ENCODE measurements at places on chromosomes 6 and 20.

DNA sequence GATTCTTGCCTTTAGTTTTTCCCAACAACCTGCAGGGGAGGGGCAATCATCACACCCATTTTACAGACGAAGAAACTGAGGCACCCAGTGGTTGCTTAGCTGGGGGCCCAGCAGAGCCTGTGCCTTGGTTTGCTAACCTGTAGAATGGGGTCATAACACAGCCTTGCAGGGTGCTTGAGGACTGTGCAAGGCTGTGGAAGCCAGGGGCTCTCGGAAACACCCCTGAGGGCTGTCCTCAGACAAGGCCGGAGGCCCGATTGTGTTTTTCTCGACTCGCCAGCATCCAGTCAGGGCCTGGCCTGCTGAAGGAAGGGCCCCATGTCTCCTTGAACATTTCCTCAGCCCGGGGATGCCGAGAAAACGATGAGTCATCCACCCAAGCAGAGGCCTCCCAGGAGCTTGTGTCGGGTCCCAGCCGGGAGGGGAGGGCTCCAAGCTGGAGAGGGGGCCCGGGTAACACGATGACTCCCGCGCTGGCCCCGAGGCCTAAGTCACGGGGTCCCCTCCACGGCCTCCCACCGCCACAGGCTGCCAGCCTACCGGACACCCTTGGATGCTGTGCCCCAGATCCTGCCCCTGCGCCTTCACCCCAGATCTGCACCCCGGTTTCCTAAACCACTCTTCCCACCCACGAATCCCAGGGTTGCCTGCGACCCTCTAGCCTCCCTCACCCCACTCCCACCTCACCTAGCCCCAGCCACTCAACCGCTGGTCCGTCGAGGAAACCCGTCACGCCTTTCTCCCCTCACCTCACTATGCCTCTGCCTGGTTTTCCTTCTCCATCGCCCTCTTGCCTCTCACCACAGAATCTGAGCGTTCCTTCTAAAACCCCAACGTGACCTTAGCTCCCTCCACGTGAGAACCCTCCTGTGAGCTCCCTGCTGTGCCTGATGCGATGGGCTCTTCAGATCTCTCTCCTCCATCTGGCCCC, 10.6 kb downstream of the NOL4L start:
- peak; percentile 93 for DNase-seq

DNA sequence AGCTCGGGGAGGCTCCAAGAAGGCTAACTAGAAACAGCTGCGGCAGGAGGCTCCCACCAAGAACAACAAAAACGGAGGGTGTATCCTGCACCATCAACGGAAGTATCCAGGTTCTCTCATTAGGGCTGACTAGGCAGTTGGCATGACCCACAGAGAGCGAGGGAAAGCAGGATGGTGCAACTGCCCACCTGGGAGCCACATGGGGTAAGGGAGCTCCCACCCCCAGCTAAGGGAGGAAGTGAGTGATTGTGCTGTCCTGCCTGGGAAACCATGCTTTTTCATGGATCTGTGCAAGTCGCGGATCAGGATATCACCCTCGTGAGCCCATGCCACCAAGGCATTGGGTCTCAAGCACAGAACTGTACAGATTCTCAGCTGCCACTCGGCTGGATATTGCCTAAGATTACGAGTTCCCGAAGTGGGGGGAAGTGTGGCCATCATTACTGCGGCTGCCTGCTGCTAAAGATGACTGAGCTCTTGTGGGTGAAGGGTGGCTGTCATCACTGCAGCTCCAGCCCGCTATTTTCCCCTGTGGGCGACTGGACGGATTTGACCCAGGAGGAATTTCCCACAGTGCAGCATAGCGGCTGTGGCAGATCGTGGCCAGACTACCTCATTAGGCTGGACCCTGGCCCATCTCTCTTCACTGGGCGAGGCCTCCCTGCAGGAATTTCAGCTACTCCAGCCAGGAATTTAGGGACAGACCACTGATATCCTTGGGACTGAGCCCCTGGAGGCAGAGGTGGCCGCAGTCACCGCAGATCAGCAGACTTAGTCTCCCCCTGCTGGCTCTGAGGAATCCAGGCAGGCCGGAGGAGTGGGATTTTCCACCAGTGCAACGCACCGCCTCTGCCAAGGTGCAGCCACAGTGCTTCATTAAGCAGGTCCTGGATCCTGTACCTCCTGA, 515.7 kb downstream of the FRK start:
- no peak for DNase-seq

- DNase-seq = no peak
Observed at GRCh38 chr6:132993738-132994137, 179.4 kb downstream of the RPS12 start.

DNA sequence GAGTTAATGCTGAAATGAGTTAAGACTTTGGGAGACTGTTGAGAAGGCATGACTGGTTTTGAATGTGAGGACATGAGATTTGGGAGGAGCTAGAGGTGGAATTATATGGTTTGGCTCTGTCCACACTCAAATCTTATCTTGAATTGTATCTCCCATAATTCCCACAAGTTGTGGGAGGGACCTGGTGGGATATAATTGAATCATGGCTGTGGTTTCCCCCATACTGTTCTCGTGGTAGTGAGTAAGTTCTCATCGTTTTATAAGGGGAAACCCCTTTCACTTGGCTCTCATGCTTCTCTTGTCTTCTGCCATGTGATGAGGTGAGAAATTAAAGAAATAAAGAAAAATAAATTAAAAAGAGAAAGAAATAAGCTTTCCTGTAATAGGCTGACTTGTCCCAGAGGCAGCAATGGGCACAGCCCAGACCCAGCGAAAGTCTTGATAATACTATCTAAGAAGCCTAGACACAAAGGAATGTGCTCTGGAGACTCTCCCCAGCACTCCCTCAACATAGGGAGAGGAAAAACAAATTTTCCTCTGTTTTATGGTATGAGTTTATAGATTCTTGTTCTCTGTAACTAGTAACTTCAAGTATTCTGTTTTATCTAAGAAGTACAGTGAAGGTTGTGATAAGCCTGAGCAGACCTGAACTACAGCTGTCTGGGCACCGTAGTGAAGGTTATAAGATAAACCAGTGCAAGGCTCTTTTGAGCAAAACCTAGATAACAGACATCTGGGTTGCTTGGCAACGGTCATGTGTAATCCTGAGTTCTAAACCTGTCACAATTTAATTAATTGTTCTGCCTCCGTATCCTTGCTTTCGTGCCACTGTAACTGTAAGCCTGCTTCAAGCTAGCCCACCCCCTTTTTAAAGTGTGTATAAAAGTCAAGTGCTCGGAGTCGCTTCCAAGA, 88.9 kb upstream of the ECI2 start:
- peak; percentile 48 for DNase-seq

GRCh38 chr6:127186889-127187288, 68.4 kb downstream of the RSPO3 start:
- peak; percentile 22 for DNase-seq

DNA sequence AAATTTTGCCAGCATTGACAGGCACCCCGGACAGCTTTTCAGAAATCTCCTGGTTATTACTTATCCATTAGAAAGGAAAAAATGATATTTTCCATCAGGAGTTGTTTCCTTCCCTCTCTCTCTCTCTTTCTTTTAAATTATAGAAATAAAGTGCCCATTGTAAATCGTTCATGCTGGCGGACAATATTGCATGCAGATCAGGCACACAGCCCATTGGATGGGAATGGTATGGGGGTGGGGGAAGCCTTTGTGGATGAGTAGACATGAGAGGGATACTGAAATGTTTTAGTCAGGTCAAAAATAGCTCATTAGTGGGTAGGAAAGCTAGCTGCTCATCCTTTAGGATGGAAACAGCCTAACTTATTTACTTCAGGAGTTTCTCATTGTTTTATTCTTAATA, 764.9 kb upstream of the MMS22L start:
- DNase-seq = no peak

- DNase-seq = no peak
Observed at GRCh38 chr20:62332989-62333819, 30.4 kb downstream of the ADRM1 start.

DNA sequence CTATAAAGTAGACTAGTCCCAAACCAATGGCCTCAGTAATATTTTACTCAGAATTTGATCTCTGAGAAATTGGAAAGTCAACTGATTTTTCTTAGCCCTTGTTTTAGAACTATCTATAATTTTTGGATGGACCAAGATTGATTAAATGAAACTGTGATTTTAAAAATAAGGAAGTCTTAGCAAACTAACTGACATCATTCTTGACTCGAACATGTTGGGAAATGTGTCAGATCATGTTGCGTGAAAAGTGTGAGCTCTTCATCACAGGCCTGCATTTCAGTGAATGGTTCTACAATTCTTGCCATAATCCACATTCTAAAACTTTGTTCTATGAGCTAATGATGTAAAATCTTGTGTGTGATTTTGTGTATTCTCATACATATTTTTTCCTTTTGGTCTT, 11.0 kb downstream of the TNFAIP3 start:
- DNase-seq = peak; percentile 50

DNA sequence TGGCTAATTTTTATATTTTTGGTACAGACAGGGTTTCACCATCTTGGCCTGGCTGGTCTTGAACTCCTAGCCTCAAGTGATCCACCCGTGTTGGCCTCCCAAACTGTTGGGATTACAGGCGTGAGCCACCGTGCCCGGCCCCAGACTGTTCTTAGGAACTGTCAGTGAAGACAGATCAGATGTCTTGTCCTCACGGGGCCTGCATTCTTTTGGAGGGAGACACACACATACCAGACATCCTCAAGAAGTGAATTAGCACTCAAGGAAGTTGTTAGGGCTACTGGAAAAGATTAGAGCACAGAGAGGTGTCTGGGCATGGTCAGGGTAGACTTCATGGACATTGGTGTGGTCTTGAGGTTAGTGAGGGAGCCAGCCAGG, 10.3 kb upstream of the LPIN3 start:
- DNase-seq = peak; percentile 64

- no peak for DNase-seq
Observed at GRCh38 chr6:8382434-8382833, 52.9 kb downstream of the SLC35B3 start.

DNA sequence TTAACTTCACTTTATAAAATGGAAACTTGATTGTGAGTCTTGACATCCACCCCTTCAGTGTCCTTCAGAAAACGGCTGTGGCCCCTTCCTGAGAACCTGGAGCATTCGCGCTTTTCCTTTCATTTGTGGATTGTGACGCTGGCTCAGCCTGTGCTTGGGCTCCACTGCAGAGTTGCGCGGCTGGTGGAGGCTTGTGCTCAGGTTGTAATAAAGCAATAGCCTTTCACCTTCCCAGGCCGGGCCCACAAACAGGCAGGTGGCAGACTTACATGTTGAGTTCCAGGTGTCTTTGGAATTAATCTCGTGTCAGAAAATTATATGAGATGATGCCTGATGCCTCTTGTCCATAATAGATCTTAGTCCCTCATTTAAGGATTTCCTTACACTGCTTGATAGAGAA, 199.9 kb downstream of the CDH4 start:
- DNase-seq = no peak

GRCh38 chr6:153781306-153781705, 257.7 kb upstream of the OPRM1 start:
- no peak for DNase-seq

- peak; percentile 74 for DNase-seq
Observed at GRCh38 chr6:14524319-14524718, 406.7 kb downstream of the CD83 start.
